ENCODE measurements at places on chromosomes 7 and 10.

GRCh38 chr7:19030281-19030680 is 87.2 kb downstream of the TWIST1 start:
- no peak for DNase-seq

GRCh38 chr7:124718032-124718766 is 47.4 kb downstream of the GPR37 start:
- no peak for DNase-seq

DNA sequence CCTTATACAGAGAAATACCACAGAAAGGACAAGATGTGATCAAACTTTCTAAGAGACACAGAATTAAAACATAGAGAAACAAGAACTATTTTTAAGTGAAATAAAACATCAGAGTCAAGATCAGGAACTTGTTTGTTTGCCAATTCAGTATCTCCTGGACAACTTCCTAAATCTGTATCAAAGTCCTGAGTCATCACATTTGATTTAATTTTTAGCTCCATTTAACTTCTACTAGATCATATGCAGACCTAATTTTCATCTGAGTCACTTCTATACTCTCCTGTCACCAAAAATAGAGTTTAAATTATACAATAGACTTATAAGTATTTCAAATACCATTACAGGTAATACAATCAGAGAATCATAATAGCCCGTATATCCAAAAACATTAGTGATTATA is 268.1 kb downstream of the PRKG1 start:
- no peak for DNase-seq

GRCh38 chr7:26237035-26237807 is 35.7 kb downstream of the CBX3 start:
- no peak for DNase-seq

DNA sequence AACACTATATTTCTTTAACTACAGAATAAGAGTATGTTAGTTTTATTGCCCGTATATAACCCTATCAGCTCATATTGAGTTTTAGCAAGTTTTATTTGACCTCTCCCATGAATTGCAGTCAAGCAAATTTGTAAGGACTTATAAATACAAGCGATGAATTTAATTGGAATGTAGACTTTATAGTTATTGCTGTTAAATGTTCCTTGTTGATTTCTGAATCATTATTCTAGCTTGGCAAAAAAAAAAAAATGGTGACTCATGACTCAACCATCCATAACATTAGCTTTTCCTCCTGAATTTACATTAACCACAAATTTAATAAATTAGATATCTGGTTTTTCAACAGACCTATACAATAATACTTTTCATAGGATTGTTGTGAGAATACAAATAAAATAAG is 334.0 kb upstream of the LRRTM3 start:
- no peak for DNase-seq

DNA sequence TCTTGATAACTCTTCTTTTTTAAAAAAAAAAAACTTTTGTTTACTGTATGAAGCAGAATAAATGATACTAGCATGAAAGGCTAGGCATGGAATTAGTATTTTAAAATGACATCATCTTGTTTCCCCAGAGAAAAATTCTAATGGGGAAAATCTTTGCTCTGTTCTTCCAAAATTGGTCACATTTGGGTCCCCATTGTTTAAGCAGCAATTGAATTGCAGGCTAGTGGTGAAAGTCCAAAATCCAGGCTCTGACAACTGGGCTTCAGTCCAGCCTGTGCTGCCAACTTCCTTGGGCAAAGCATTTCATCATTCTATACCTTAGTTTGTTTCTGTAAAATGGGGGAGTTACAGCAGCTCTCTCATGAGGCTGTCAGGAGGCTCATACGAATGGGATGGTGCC is 726.4 kb downstream of the KCNMA1 start:
- DNase-seq = no peak

DNA sequence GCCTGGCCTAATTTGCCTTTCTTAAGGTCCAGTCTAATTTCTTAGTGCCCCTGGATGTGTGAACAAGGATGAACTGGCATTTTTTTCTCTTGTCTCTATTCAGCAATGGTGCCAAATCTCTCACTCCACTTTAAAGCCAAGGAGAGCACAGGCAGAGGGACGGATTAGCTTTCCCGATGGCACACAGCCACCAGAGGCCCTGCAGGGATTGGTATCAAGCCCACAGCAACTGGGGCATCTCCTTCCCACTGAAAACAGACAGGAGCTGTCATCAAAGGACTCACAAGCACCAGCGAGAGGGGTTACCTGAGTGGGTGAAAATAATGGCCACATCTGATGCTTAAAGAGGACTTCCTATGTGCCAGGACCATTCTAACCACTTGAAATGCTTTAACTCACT is 83.1 kb downstream of the ITIH5 start:
- no peak for DNase-seq

- no peak for DNase-seq
These were observed 135.1 kb downstream of the C10orf105 start for GRCh38 chr10:71584461-71584860.

DNA sequence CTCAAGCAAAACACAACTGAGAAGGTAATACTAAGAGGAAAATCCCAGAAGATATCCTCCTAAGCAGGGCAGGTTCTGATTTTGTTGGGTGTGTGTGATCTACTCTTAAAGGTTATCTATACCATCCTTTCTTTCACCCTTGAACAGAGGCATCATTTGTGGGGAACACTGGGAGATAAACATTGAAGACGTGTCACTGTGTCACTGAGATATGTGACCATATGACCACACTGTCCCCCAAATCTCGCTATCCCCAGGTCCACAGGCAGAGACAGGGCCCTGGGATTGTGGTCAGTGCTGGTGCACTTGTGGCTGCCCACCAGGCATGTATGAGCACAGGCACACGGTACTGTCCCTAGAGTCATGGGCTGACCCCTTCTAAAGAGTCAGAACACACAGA is 30.0 kb downstream of the TECTB start:
- DNase-seq = no peak

DNA sequence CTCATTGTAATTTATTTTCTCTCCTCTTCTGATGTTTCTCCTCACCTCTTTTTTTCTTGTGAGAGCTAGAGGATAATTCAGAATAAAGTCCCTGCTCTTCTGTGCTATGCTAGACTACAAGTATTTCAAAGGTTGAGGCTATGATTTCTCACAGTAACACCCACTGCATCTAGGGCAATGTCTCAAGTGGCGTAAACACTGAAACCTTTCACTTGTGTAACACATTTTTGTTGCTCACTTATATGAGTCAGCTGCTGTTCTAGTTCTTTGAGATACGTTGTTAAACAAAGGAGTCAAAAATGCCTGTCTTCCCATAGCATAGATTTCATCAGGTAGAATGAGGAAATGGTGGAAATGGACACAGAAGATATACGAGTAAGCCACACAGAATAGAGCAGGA is 305.1 kb upstream of the PITRM1 start:
- no peak for DNase-seq

DNA sequence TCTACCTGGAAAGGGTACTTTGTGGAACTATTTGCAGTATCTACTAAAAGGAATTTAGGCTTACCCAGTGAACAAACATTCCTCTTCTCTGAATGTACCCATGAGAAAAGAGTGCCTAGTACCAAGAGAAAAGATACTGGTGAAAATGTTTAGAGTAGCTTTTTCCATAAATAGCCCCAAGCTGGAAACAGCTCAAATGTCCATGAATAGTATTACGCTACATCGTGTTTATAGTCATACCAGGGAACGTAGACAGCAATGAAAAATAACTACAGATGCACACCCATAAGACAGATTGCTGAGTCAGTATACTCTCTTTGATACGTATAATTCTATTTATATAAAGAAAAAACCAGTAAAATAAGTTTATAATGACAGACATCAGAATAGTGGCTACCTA is 285.9 kb downstream of the KLF6 start:
- DNase-seq = no peak

DNA sequence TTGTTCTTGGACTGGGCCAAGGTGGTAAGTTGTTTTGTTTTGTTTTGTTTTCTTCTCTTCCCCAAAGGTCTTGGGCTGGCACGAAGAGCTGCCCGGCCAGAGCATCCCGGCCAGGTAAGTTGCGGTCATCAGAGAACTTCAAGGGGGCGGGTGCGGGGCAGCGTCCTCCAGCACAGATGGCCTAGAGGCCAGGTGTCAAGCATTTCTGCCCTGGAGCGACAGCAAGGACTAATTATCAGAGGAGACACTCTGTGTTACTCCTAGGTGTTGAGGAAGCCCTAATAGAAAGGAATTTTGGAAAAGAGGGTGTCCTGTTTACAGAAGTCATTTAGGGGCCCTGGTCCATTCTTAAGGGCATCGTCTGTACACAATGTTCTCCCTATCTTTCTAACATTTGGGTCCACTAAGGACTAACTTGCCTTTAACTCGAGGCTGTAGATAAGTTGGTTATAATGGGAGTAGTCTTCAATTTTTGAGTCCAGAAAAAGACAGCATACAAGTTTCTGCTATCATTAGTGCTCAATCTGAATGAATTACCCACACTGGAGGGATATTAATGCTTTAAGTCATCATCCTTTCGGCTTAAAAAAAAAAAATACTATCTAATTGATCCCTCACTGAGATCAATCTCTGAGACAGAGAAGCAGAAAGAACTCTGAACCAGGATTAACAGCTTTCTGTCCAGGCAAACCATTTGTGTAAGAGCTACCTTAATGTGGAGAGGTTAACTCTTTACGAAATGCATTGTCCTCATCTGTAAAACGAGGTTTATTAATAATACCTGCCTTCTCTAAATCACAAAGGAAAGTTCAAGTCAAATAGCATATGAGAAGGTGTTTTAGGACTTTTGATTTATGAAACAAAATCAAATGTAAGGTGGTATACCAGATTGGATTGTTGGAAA is 1.5 kb downstream of the ITGB8 start:
- DNase-seq = no peak

GRCh38 chr10:18483516-18484186 is 167.7 kb downstream of the NSUN6 start:
- no peak for DNase-seq

GRCh38 chr10:52194716-52195115 is 119.4 kb upstream of the DKK1 start:
- DNase-seq = no peak

GRCh38 chr7:23372611-23373010 is 73.5 kb downstream of the MALSU1 start:
- no peak for DNase-seq

GRCh38 chr10:8600192-8600591 is 545.7 kb downstream of the GATA3 start:
- DNase-seq = no peak

- DNase-seq = no peak
These were observed 70.7 kb upstream of the MKX start for GRCh38 chr10:27816320-27816719.

GRCh38 chr10:70544431-70545340 is 57.9 kb downstream of the PRF1 start:
- no peak for DNase-seq

DNA sequence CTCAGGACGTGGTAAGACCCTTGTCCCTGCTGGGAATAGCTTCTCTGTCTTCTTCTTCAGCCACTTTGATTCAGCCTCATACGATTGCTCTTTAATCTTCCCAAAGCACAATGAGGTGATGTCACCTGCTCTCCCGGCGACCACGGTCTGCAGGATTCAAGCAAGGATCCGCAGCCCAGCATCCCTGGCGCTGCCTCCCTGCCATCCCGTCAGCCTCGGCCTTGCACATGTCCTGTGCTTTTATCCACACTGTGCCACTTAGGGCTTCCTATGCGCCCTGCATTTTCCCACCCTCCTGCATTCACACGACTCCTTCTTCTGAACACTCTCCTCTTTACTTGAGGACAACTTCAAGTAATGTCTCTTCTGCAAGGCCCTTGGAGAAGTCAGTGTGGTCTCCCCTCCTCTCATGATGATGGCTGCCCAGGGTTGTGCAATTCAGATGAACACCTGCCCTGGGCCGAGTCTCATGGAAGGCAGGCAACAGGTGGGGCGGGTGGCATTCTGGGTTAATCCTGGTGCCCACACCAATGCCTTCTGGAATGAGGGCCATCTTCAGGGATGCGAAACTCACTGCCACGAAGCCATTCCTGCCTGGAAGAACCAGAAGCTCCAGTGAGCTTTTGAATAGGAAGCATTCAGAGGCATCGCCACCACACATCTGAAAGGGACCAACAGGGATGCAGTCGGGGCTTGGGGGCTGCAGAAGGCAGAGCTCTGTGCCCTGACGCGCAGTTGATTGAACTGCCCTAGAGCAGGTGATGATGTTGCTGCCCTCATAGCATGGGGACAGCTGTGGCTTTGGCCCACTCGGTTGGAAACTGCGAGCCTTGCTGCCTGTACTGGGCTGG is 287.5 kb downstream of the GLRX3 start:
- no peak for DNase-seq

GRCh38 chr7:43933902-43934560 is 7.8 kb downstream of the UBE2D4 start:
- no peak for DNase-seq

- no peak for DNase-seq
These were observed 78.9 kb downstream of the LRRC17 start for GRCh38 chr7:102991540-102992214.

- no peak for DNase-seq
These were observed 18.9 kb downstream of the ZNF783 start for GRCh38 chr7:149280661-149281507.

All from activated naive CD8-positive, alpha-beta T cell treated with anti-CD3 and anti-CD28 coated beads for 36 hours (primary cell).